ENCODE measurements at places on chromosomes 13 and 19. TPM values are rescaled to one million over a fixed set of nuclear protein-coding genes. Genes with fewer than 3 reads are reported as not detected.

The SEMA6B gene
- 5.7 TPM for total RNA-seq

GRCh38 chr13:66655847-66656454 is 574.2 kb downstream of the PCDH9 start:
- no peaks in the 10 kb centered on the region for H3K36me3 ChIP-seq
- H3K27me3 ChIP-seq: no peaks in the 10 kb centered on the region
- DNase-seq: no peak
- no peak overlapping the region for H3K4me3 ChIP-seq
- no peak overlapping the region for H3K27ac ChIP-seq
- H3K4me1 ChIP-seq: peaks cover 15% of the 10 kb centered on the region

- no peaks in the 10 kb centered on the region for H3K27me3 ChIP-seq
- H3K4me1 ChIP-seq: no peaks in the 10 kb centered on the region
- no peaks in the 10 kb centered on the region for H3K36me3 ChIP-seq
- no peak for DNase-seq
Measured at GRCh38 chr19:49790866-49791265, 22.2 kb downstream of the FUZ start.

GRCh38 chr13:64446372-64446771 is 2783.8 kb downstream of the PCDH9 start:
- H3K4me1 ChIP-seq: no peaks in the 10 kb centered on the region
- H3K36me3 ChIP-seq: no peaks in the 10 kb centered on the region
- no peak for DNase-seq
- H3K4me3 ChIP-seq: no peak overlapping the region
- H3K27me3 ChIP-seq: no peaks in the 10 kb centered on the region

- H3K27ac ChIP-seq: no peak overlapping the region
- no peaks in the 10 kb centered on the region for H3K27me3 ChIP-seq
- H3K36me3 ChIP-seq: no peaks in the 10 kb centered on the region
- no peak overlapping the region for H3K4me3 ChIP-seq
- no peaks in the 10 kb centered on the region for H3K4me1 ChIP-seq
Measured at GRCh38 chr13:73715911-73716510, 418.2 kb downstream of the KLF12 start.

The CYP4F12 gene
- 1.7 TPM for total RNA-seq

GRCh38 chr19:34288381-34288780 is 34.0 kb downstream of the GARRE1 start:
- H3K27ac ChIP-seq: no peak overlapping the region
- no peak overlapping the region for H3K4me3 ChIP-seq
- H3K4me1 ChIP-seq: no peaks in the 10 kb centered on the region
- no peaks in the 10 kb centered on the region for H3K36me3 ChIP-seq

The IRGC gene
- not detected for total RNA-seq

The CYP4F8 gene
- not detected for total RNA-seq

- H3K36me3 ChIP-seq: no peaks in the 10 kb centered on the region
- H3K4me3 ChIP-seq: no peak overlapping the region
- no peak for DNase-seq
- no peaks in the 10 kb centered on the region for H3K4me1 ChIP-seq
- no peak overlapping the region for H3K27ac ChIP-seq
Measured at GRCh38 chr19:19074196-19074882, 10.5 kb downstream of the SLC25A42 start.

- H3K4me3 ChIP-seq: no peak overlapping the region
- H3K27me3 ChIP-seq: no peaks in the 10 kb centered on the region
Measured at GRCh38 chr19:50820549-50821247, 2.9 kb downstream of the KLK1 start.

GRCh38 chr19:19528721-19529490 is at the start of gene YJEFN3:
YJEFN3 (plus strand) TSS chr19:19528911; CDS start chr19:19528933, 22 bp downstream.
- DNase-seq: no peak
- no peak within 1 kb of the TSS for H3K4me3 ChIP-seq
- H3K4me1 ChIP-seq: no peaks in the 10 kb centered on the region
- H3K27me3 ChIP-seq: no peaks in the 10 kb centered on the region
- no peaks in the 10 kb centered on the region for H3K36me3 ChIP-seq

DNA sequence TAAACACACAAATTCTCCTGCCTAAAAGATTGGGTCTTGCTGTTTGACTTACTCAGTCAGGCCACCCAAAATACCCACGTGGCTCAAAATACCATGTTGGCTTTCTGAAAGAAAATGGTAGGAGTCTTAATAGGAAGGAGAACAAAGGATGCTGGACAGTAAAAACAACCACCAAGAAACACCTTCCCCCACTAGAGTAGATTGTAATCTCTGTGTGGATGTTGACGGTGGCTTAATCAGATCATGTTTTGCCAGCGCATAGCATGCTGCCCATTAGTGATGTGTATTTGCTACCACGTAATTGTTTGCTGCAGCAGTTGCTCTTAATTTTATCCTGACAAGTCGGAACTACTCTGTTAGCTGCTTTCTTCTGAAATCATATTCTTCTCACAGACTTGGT is 1229.3 kb upstream of the SLC10A2 start:
- no peaks in the 10 kb centered on the region for H3K4me1 ChIP-seq
- H3K27ac ChIP-seq: no peak overlapping the region
- DNase-seq: no peak
- no peak overlapping the region for H3K4me3 ChIP-seq

- no peaks in the 10 kb centered on the region for H3K36me3 ChIP-seq
- H3K4me3 ChIP-seq: no peak overlapping the region
- no peak overlapping the region for H3K27ac ChIP-seq
- no peaks in the 10 kb centered on the region for H3K27me3 ChIP-seq
- DNase-seq: no peak
- no peaks in the 10 kb centered on the region for H3K4me1 ChIP-seq
Measured at GRCh38 chr13:99339736-99340397, 32.7 kb upstream of the GPR183 start.

The ZNF439 gene
- total RNA-seq: 6.3 TPM

DNA sequence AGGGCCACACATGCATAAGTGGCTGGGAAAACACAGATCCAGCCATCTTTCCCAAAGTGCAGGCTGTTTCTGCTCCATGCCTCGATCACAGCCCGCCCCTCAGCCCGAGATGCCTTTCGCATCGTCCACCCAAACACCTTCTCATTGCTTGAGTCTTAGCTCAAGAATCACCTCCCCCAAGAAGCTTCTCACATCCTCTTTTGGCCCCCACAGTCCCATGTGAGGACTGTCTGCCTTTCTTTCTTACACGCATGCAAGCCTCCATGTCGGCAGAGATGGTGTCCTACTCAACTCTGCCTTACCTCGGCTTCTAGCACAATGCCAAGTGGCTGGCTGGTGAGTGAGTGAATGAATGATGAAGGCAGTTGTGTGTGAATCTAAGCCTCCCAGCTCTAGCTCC is 18.1 kb upstream of the GSX1 start:
- no peak overlapping the region for H3K4me3 ChIP-seq
- no peak for DNase-seq
- H3K27ac ChIP-seq: no peak overlapping the region
- no peaks in the 10 kb centered on the region for H3K4me1 ChIP-seq
- peaks cover 2% of the 10 kb centered on the region for H3K27me3 ChIP-seq

The ZNF723 gene
- total RNA-seq: not detected

The C19orf33 gene
- total RNA-seq: 201 TPM

DNA sequence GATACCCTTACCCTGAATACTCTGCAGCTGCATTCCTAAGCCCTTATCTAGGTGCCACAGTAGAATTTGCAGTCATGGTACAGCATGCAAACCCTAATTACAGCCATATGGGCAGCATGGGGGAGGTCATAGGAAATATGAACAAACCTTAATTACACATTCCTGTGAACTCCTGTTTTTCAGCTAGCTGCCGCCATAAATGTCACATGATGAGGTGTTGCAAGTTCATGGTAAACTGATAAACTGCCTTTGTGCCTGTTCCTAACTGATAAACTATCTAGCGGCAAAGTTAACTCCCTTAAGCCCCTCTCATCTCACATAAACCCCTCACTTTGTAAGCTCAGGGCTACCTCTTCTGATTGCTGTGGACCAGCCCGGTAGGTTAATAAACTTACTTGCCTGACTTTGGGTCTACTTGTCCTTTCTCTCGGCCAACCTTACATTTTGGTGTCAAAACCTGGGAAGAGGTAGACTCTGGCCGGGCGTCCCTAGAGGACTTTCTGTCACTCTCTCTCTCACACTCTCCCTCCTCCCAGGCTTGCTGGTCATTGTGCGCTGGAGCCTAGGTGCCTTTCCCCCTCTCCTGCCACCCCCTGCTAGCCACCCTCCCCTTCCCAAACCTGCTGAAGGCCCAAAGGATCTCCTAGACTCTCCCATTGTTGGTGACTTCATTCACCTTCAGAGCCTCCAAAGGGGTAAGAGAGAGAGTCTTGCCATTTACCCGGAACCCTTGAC is 43.3 kb downstream of the ZNF93 start:
- no peak overlapping the region for H3K27ac ChIP-seq
- no peaks in the 10 kb centered on the region for H3K4me1 ChIP-seq
- no peaks in the 10 kb centered on the region for H3K27me3 ChIP-seq

GRCh38 chr13:100536643-100537180 is 51.9 kb downstream of the GGACT start:
- no peak overlapping the region for H3K4me3 ChIP-seq
- no peaks in the 10 kb centered on the region for H3K36me3 ChIP-seq
- H3K27ac ChIP-seq: no peak overlapping the region
- H3K4me1 ChIP-seq: no peaks in the 10 kb centered on the region
- no peaks in the 10 kb centered on the region for H3K27me3 ChIP-seq

DNA sequence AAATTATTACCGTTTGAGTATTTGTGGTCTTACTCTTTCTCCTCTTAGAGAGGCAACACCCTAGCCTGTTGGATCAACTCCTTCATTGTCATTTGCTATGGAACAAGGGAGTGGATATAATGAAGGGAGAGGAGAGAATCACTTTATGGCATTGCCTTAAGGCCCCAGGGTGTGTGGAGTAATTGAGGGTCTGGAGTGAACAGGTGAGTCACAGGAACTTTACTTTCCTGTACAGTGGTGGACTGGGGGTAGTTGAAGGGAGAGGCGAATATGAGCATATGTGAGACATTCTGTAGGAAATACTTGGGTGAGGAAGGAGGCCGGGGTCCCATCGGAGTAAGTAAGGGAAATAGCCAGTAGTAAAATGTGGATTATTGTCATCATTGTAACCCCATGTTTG is 17.0 kb downstream of the DGKH start:
- no peaks in the 10 kb centered on the region for H3K36me3 ChIP-seq
- H3K27me3 ChIP-seq: no peaks in the 10 kb centered on the region
- H3K4me3 ChIP-seq: no peak overlapping the region
- no peak for DNase-seq
- no peak overlapping the region for H3K27ac ChIP-seq

- DNase-seq: no peak
- no peaks in the 10 kb centered on the region for H3K27me3 ChIP-seq
- H3K36me3 ChIP-seq: no peaks in the 10 kb centered on the region
Measured at GRCh38 chr19:19866611-19867248, 1.0 kb downstream of the ZNF253 start.

- H3K4me3 ChIP-seq: no peak overlapping the region
- H3K4me1 ChIP-seq: no peaks in the 10 kb centered on the region
- no peaks in the 10 kb centered on the region for H3K27me3 ChIP-seq
- no peak overlapping the region for H3K27ac ChIP-seq
- DNase-seq: no peak
- no peaks in the 10 kb centered on the region for H3K36me3 ChIP-seq
Measured at GRCh38 chr13:27472941-27473340, 22.6 kb upstream of the MTIF3 start.

- no peaks in the 10 kb centered on the region for H3K27me3 ChIP-seq
- no peaks in the 10 kb centered on the region for H3K36me3 ChIP-seq
- no peaks in the 10 kb centered on the region for H3K4me1 ChIP-seq
- DNase-seq: no peak
Measured at GRCh38 chr13:30378191-30378590, 44.1 kb upstream of the UBE2L5 start.

GRCh38 chr19:5341448-5341820 is 822 bp upstream of the PTPRS start:
- no peak overlapping the region for H3K4me3 ChIP-seq
- no peak for DNase-seq

DNA sequence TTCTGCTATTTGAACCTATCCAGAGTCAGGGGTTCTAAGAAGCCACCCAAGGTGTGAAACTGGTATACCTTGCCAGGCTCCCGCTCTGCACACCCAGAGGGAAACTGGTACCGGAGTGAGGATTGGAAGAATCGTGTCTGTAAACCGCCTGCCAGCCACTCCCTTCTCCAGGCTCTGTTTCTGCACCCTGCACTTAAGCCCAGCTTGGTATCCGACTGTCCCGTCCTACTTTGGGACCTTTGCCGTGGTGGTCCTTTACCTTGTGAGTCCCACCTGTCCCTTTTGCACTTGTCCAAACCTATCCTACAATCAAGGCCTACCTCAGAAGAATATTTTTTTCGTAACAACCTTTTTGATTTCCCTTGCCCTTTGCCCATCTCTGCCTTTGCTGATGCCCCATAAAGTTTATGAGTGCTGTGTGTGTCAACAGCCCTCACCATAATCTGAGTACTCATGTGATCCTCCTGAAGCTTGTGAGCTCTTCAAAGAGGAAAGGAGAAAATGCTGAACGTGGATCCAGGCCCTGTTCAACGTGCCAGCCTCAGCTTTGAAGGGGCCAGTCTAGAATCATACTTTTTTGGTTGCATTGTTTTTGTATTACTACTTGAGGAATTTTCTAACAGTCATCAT is 44.7 kb downstream of the GARRE1 start:
- no peak overlapping the region for H3K27ac ChIP-seq
- H3K36me3 ChIP-seq: no peaks in the 10 kb centered on the region
- no peak overlapping the region for H3K4me3 ChIP-seq
- H3K4me1 ChIP-seq: 0 out of 2 replicates have a peak, but pooled peaks cover 2% of the 10 kb centered on the region
- DNase-seq: no peak

- no peaks in the 10 kb centered on the region for H3K36me3 ChIP-seq
- H3K27ac ChIP-seq: no peak overlapping the region
Measured at GRCh38 chr19:55593096-55593772, 6.1 kb downstream of the FIZ1 start.

DNA sequence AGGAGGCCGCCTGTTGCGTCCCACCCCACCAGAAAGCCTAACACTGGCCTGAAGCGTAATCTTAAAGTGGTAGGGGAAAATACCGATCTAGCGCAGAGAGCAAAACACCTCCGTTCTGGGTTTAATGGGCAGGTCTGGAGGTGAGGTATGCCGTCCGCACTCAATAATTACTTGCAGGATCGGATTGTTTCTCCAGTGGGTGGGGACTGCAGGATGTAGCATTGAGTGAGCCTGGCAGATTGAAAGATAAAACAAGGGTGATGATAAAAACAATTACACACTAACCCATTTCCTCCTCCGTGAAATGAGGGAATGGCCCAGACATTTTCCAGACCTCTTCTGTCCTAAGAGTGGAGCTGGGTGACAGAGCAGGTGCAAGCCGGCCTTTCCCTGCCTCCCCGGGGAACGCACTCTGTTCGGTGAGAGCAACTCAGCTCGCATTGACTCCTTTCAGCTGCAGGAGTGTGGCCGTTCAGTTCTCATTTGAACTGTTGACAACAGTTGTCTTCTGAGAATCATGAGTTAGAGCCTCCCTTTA is 110.2 kb upstream of the DOCK9 start:
- no peak for DNase-seq
- no peaks in the 10 kb centered on the region for H3K27me3 ChIP-seq
- peak overlapping the region; percentile 84 for H3K4me3 ChIP-seq
- H3K27ac ChIP-seq: peak overlapping the region; percentile 84
- H3K36me3 ChIP-seq: no peaks in the 10 kb centered on the region

- peak overlapping the region; percentile 75 for H3K27ac ChIP-seq
- H3K36me3 ChIP-seq: no peaks in the 10 kb centered on the region
- peak overlapping the region; percentile 64 for H3K4me3 ChIP-seq
Measured at GRCh38 chr13:20128459-20128931, 32.4 kb downstream of the GJA3 start.

The SERPINE3 gene
- not detected for total RNA-seq

- no peak overlapping the region for H3K27ac ChIP-seq
- no peaks in the 10 kb centered on the region for H3K36me3 ChIP-seq
- no peak for DNase-seq
Measured at GRCh38 chr19:38538386-38538785, 79.4 kb downstream of the MAP4K1 start.

The BCAM gene
- total RNA-seq: 21.5 TPM

Data from Panc1 (cell line).